ENCODE measurements at places on chromosomes 2 and 18.

DNA sequence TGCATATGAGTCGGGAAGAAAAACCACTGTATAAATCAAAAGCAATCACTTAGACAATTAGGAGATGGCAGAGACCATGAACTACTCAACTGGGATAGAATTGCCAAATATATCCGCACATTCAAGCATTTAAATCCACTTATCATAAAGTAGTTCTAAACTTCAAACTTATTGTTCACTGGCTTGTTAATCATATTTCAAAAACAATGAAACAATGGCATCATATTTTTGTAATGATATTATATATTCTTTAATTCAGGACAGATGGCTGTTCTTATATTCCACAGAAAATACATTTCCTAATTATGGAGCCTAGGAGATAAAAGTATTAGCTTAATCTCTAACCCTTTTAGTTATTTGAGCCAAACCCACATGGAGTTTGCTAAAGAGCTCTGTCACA is 263.6 kb downstream of the CTNNA2 start:
- DNase-seq: no peak

DNA sequence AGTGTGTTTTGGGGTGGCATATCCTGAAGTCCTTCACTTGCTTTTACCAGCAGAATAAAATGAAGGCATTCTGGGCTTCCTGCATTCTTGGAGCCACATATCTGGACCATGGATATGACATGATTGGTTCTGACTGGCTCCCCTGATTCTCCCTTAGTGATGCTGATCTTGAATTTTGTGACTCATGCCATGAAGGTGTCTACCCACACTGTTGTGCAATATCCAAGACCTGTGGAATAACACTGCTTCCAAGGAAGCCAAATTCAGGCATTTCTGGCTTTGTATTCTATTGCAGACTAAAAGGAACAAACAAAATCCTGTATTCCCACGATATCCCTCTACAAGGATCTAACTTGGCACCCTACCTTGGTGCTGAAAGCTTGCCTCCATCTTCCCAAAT is 125.8 kb downstream of the LYPD6B start:
- DNase-seq: no peak

DNA sequence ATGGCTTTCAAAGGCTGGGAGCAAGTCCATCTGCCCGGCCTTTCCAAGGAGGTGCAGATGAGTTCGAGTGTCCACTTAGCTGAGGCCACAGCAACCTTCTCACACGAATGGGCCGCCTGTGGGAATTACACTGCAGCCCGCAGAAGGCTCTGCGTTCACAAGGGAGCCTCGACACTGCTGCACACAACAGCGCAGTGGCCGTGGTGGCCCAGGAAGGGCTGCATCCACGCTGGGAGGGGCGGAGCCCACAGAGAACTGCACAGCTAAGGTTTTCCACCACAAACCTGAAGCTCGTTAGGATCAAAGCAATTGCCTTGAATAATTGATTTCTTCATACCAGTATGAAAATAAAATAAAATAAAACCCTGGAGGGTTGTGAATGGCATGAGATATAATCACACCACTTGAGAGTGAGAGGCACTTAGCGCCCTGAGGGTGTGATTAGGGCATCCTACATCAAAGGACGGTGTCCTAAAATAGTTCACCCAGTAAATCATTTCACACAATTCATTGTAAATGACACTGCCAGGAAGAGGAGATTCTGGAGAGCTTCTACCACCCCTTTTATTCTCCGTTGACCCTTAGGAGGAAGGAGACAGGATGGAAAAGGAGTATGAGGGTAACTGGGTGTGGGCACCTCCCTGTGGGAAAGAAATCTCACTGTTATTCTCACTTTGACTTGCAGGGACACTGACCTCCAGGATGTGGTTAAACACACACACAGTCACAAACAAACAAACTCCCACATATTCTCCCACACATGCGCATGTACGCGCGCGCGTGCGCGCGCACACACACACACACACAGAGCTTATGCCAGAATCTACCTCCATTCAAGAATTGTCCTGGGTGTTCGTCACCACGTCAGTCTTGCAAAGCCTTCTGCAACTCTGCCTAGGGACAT is 256.6 kb upstream of the ID2 start:
- peak; percentile 37 for DNase-seq

DNA sequence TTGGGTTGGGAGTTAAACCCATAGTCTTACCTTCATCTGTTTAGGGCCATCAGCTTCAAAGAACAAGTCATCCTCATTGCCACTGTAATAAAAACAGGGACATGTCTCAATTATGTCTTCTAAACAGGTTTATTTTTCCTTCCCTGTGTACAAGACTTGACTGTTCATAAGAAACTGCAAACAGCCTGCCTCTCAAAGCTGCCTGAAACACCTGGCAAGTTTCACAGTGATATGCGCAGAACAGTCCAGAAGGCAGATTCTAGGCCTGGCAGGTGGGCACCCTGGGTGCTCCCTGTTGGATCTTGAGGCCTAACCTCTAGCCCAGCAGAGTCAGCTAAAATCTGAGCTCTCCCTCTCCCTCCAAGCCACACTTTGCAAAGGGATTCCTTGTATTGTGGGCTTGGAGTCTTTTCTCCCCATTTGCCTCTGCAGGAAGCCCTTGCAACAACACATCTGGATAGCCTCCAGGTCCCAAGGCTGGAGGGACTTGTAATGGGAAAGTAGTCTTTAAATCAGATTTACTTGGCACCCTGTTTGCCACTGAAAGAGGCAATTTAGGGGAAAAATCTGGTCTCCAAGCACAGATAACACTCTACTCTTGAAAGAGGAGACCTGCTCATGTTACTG is 930 bp downstream of the IL1B start:
- DNase-seq: peak; percentile 19

- DNase-seq: no peak
Measured at GRCh38 chr2:10075571-10076209, 4.5 kb downstream of the CYS1 start.

DNA sequence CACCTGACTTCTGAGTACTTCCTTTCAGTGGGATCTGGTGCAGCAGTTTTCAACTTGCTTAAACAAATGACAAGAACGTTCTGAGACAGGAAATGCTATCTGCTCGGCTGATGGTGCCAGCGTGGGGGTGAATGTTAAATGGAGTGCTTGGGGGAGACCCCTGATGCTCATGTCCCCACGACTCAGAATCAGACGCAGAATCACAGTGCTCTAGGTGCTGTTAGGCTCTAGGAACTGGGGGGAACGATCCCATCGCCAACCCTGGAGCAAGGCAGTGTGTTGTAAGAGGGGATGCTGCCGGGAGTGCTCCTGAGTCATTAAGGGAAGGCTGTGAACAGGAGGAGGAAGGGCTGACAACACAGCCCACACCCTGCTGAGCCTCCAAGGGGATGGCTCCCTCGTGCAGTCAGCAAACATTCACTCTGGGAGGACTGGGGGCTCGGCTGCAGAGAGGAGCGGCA is 34.1 kb upstream of the KCNF1 start:
- no peak for DNase-seq

GRCh38 chr2:183459466-183459865 is 335.2 kb downstream of the NUP35 start:
- no peak for DNase-seq

DNA sequence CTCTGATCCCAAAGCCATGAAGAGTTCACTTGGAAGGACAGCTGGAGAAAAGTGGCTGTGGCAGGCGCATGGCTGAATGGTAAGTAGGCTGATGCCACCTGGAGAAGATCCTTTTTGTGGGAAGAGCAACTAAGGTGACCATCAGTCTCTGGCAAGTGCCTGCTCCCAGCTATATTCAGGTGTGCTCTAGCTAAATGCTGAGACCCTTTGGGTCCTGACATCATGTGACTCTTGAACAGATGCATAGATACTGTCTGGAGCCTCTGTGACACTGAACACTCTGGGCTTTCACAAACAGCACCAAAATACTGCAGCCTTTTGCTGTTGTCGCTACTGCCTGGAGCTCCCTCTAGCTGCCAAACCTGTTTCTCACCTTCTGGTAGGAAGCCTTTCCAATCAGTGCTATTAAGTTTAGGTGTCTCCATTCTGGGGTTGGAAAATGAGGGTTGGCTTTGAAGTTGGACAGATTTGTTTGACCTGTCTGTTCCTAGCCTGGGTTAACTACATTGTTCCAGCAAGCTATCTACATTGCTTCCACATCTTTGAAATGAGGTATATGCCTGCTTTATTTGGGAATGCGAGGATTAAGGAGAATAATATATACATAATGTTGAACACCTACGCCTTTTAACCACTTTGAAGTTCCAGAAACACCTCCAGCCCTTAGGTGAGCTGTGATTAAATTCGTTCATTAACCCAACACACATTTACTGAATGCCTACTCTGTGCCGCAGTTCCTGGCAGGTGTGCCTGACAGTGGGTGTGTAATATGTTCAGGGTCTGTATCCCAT is 3.1 kb downstream of the EGR4 start:
- DNase-seq: peak; percentile 45

DNA sequence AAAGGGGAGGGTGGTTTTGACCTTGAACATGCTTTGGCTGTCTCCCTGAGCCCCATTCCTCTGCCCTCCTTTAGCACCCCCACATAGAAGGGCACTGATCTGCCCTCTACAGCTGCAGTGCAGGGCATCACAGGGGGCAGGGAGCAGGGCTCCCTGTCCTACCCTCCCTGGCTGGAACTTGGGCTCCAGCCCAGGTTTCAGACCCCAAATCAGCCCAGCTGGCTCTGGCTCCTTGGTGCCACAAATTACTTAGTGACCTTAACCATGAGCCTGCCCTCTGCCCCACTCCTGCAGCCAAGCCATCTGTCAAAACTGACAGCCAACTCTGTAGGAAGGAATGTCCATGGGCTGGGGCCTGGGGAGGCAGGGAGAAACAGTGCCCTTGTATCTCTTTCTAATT is 105.6 kb downstream of the MAPK4 start:
- DNase-seq: no peak

GRCh38 chr18:78517328-78517727 is 462.3 kb upstream of the SALL3 start:
- DNase-seq: no peak

GRCh38 chr2:125224830-125225229 is 1199.7 kb downstream of the CNTNAP5 start:
- no peak for DNase-seq

GRCh38 chr2:226963528-226963927 is 127.7 kb downstream of the RHBDD1 start:
- DNase-seq: no peak

DNA sequence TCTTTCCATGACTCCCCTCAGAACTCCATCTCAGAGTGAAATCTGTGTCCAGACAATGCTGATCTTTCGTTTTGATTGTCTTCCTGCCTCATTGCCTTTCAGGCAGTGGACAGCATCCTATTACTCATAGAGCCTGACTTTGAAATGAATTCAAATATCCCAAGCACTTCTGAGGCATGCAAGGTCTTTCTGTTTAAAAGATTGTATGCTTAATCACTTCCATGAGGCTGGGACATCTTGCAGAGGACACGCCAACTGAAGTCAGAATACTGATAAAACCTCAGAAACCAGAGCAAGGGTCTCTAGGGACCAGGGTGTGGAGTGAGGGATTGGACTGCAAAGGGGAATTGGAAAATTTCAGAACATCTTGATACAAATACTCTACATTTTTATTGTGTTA is 836.5 kb upstream of the ID2 start:
- DNase-seq: no peak

GRCh38 chr2:127644066-127645025 is 1.6 kb upstream of the GPR17 start:
- no peak for DNase-seq

- DNase-seq: peak; percentile 12
Measured at GRCh38 chr2:240791221-240791800, 28.7 kb downstream of the KIF1A start.

DNA sequence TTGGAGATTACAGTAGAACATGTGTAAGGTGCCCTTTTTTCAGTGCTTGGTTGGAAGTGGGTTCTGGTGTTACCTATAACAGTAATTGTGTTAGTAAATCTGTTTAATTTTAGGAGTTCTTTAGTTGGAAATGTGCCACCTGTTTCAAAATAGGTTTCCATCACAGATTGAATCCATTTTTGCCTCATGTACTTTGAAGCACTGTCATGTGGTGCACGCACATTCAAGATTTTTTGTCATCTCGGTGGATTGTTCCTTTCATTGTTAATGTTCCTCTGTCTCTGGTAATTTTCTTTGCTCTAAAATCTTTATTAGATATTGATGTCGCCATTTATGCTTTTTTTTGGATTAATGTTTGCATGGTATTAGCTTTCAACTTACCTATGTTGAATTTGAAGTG is 1.3 kb downstream of the ATP9B start:
- no peak for DNase-seq

DNA sequence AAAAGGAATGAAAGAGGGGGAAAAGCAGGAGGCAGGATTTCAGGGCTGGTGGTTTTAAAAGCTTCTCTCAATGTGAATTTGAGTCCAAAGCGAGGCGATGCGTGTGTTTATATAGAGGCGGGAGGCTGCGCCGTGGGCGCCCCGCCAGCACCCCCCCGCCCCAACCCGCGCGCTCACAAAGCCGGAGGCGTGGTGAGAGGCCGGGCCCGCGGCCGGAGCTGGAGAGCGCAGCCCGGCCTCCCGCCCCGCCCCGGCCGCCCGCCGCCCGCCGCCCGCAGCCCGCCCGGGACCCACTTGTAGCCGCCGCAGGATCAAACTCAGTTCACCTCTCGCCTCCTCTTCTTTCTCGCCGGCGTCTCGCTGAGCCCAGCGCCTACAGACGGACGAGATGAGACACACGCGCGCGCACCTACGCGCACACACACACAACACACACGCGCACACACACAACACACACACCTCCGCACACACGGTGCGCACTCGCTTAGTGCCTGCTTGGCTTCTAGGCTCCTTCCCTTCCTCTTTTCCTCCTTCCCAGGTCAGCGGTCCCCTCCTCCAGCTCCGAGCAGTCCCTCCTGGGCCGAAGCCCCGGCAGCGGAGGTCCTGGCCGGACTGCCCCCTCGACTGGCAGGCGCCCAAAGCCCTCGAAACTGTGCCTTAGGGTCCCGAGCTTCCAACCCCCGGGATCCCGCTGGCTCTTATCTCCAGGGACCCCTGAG is 1.3 kb upstream of the CYP26B1 start:
- DNase-seq: no peak
